ENCODE measurements at places on chromosomes 2 and 18.

DNA sequence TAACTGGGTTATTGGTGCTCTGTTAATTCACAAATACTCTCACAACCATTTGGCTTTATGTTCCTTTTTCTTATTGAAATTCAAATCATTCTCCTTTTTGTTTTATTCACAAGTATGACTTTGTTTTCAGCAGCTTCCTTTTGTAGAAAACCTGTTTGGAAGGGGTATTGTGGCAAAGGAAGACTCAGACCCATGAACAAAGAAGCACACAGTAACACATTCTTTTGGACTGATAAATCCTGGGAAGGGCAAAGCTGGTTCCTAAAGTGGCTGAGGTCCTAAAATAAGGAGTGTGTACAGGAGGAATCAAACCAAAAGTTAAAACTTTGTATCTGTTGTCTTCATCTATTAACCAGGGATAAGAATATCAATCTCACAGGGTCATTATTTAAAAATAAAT lies 374.7 kb upstream of the FIGN start:
- DNase-seq = no peak

- DNase-seq = no peak
Observed at GRCh38 chr2:154133823-154134222, 262.1 kb downstream of the GALNT13 start.

DNA sequence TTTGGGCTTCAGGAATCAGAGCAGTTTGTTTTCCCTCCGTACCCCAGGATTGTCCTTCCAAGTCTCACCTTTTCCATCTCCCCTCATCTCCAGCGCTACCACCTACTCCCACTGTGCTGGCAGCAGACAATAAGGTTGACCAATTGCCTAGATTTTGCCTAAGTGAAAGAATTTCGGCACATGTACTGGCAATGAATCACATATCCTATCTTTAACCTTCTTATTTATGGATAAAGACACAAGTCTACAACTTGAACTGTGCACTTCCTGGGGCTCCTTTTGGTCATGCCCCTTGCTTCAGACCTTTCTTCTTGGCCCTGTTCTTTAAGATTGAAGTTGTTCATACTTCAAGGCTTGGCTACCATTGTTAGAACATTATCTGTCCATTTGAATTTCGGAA lies 71.4 kb downstream of the KCMF1 start:
- no peak for DNase-seq

DNA sequence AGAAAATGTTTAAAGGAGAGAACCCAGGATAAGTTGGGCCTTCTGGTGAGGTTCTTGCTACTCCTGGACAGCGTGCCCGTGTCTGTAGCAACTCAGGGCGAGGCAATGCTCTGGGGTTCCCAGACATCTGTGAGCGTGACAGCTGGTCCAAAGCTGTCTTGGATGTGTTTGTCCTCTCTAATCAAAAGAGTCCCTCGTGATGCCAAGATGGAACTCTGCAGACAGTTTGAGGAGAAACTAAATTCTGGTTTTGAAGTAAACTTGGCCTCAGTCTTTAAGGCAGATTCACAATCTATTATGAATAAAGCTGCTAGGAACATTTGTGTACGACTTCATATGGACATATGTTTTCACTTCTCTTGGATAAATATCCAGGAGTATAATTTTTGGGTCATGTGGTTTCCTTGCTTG lies 47.3 kb downstream of the TMEM17 start:
- peak; percentile 69 for DNase-seq

GRCh38 chr2:232287316-232287715 lies 91.2 kb upstream of the ALPP start:
- no peak for DNase-seq

DNA sequence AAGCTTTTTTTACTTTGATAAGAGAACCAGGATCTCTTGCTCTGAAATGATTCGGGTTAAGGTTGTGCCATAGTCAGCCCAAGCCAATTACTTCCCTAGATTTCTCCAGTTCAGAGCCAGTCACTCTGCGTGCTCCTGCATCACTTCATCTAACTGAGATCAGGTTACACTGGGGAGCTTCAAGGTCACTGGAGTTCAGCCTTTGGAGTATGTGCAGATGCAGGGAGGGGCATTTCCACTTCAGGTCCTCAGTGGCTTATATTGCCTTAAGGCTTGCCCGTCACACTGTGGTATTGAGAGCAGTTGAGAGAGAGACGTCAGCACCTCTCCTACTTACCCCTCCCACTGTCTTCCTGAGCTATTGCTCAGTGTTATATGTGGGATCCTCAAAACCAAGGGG lies 317.8 kb downstream of the EPHA4 start:
- DNase-seq = no peak

DNA sequence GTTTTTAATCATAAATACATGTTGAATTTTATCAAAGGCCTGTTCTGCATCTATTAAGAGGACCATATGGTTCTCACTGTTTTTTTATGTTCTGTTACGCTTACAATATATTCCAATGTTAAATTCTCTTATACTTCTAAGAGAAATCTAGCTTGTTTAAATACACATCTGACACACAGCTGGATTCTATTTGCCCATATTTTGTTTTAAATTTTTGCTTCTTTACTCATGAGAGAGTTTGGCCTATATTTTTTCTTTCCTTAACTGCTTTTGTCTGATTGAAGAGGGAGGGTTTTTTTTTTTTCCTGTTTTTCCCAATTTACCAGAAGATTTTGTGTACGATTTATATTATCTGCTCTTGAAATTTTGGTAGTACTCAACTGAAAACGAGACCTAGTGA lies 34.9 kb downstream of the RNF144A start:
- no peak for DNase-seq

GRCh38 chr18:62714671-62715435 lies 488 bp upstream of the PHLPP1 start:
- peak; percentile 99 for DNase-seq

DNA sequence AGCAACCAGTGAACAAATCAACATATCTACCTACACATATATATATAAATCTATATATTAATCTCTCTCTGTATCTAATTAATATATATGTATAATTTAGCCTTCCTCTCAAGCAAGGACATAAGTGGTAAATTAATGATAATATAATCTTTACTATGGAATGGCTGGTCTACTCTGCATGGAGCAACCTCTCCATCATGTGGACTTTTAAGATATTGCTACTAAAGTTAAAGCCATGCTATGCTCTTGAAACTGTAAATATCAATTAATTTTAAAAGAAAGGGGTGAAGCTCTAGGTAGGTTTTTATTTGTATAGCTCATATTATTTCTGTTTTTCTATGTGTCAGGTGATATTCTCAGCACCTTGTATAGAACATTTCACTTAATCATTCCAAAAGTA lies 147.0 kb downstream of the PPP1R1C start:
- DNase-seq = no peak

DNA sequence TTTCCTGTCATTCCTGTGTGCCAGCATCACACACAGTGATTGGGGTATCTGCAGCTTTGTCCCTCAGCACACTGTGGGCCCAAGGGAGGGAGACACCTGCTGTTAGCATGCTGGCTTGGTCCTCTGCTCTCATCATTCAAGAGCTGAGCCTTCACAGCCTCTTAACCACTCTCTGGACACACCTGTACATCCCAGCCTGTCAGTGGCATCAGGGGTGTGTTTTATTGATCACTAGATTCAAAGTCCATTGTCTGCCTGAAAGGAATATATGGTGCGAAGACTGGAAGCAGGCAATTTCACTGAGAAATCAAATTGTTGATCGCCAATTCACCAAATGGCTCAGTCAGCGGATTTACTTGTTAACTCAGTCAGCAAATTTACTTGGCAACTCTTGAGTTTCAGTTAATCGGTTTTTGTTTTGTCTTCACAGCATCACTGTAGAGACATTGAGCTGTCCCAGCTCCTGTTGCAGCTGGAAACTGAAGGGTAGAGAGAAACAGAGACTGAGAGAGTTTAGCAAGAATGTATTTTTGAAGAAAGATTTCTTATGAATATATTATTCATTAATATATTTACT lies 56.3 kb upstream of the TMEM200C start:
- DNase-seq = no peak

GRCh38 chr2:59594671-59595222 lies 958.7 kb downstream of the BCL11A start:
- no peak for DNase-seq

DNA sequence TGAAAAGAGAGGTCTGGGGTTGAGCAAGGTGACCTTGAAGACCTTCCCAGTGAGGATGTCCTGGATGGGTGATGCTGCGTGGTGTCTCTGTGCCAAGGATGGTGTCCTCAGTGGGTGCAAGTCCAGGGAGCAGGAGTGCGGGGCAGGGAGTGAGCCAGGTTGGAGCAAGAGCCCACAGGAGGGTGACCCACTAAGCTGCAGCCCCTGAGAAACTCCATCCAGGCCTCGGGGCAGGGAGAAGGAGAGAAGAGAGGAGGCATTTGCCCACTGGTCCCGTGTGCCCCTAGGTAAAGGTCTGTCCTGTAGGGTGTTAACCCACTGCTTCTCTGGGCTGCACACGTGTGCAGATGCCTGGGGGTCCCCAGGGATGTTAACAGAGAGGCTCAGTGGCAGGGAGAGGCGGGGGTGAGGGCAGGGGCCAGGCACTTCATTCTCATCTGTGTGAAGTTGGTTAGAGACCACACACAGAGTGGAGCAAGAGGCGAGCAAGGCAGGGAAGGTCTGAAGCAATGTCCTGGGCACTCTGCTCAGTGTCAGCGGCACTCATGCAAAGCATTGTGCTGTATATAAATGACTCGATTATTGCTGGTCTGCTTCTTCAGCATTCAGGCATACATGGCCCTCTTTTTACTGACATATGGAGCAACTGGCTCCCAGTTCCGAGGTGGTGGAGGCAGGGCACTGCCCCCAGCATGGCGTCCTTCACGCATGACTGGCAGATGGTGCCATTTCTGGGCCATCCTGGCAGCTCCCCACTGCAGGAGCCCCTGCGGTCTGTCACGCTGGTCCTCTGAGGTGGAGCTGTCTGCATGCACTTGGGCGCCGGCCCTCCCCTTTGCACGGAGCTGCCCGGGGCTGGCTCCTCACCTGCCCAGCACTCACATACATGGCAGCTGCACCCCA lies 117.2 kb upstream of the HS6ST1 start:
- DNase-seq = no peak

DNA sequence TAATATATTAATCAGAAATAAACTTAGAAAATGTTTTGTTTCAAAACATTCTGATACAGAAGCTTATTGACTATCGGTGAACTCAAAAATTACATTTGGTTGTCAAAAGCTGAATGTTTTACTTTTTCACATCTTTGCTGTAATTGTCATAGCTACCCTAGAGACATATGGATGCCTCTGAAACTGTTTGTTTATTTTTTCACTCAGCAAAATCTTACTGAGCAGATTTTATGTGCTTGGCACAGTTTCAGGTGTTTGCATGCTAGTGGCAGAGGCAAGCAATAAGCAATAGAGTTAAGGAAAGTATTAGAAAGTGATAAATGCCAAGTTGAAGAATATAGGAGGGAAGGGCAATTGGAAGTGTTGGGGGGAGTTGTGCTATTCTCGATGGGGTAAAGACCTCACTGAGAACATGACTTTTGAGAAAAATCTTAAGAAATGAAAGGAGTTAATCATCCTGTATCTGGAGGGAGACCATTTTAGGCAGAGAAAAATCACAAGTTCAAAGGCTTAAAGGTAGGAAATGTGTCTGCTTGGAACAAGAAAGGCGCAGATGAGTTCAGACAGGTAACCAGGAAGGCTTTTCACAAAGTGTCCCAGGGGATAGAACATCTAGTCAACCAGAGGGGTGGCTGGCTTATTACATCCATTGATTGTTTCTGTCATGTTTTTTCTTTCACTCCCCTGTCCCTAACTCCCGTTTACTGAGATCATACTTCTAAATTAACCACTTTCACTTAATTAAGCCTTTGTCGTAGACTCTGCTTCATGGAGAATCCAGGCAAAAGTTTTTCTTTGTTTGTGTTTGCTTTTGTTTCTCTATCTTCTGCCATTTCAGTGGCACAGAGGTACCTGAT lies 27.2 kb upstream of the COBLL1 start:
- no peak for DNase-seq

GRCh38 chr2:17805166-17805565 lies 11.1 kb upstream of the MSGN1 start:
- DNase-seq = no peak
